ENCODE measurements at places on chromosomes 6 and 20. TPM values are rescaled to one million over a fixed set of nuclear protein-coding genes. Genes with fewer than 3 reads are reported as not detected.

DNA sequence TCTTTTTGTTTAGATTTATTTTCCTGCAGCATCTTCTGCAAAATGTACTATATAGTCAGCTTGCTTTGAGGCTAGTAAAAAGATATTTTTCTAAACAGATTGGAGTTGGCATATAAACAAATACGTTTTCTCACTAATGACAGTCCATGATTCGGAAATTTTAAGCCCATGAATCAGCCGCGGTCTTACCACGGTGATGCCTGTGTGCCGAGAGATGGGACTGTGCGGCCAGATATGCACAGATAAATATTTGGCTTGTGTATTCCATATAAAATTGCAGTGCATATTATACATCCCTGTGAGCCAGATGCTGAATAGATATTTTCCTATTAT lies 3.2 kb downstream of the FOXC1 start:
- no peak for DNase-seq

- peak; percentile 47 for DNase-seq
Observed at GRCh38 chr20:25296094-25297093, 48.5 kb downstream of the PYGB start.

DNA sequence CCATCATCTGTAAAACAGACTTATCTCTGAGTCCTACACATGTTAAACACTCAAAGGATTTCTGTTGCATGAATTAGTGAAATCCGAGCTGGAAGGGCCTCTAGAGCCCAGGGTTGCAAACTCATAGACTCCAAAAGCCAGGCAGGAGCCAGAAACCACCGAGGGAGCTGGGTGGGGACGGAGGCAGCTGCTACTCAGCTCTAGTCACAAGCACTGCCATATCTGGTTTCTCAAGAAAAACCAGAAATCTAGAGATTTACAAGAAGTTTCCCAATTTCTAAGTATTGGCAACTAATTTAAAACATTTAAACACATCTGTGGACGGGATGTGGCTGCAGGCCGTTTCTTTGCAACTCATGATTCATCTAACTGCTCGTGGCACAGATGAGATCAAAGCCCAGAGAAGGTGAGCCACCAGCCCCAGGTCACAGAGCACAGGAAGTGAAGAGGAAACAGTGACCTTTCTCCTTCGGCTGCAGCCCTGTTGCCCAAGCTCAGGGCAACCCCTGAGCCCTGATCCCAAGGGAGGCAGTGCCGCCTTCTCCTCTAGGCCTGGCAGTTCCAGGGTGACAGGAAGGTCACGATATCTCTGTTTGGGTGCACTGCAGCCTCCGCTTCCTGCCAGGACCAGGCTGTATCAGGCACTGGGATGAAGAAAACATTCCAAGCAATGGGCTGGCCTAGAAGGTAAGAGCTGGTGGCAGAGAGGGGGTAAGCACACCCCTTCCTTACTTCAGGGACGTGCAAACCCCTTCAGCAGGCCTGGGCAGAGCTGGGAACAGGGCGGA lies 26.4 kb upstream of the PTGIS start:
- no peak for DNase-seq

DNA sequence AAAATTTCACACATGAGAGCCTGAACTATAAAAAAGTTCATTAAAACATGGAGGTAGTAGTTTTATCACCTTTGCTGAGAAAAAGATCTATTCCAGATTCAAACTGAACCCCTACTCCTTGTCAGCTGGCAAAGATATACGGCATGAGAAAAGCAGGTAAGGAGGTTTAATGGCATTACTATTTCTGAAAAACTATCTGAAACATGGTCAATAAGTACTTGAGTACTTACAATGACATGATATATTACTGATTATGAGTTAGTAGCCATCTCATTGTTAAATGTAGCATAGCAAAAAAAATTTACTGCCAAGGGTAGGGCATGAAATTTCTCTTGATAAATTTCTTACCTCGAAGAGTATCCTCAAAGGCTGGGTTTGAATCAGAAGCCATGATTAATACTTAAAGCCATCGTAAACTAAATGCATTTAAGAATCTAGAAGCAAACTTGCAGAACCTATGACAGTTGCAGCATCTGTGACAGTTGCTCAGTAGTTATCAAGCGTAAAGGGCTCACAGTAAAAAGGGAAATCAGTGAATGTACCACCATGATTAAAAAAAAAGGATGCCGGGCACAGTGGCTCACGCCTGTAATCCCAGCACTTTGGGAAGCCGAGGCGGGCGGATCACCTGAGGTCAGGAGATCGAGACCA lies 8.7 kb downstream of the SLC17A5 start:
- no peak for DNase-seq

- DNase-seq: no peak
Observed at GRCh38 chr6:75234126-75234865, 9.3 kb downstream of the COX7A2 start.

The GRIK2 gene
- total RNA-seq: 3.0 TPM

The SLC52A3 gene
- total RNA-seq: 3.6 TPM

The PI16 gene
- not detected for total RNA-seq

All from GM23338 (cell line).